Transverse colon (tissue), 4 donors: ENCODE measurements at places on chromosomes 6 and 20. TPM values are rescaled to one million over a fixed set of nuclear protein-coding genes. Genes with fewer than 3 reads are reported as not detected.

- no peak for DNase-seq
Measured at GRCh38 chr20:33852626-33853506, 41.7 kb downstream of the CHMP4B start.

DNA sequence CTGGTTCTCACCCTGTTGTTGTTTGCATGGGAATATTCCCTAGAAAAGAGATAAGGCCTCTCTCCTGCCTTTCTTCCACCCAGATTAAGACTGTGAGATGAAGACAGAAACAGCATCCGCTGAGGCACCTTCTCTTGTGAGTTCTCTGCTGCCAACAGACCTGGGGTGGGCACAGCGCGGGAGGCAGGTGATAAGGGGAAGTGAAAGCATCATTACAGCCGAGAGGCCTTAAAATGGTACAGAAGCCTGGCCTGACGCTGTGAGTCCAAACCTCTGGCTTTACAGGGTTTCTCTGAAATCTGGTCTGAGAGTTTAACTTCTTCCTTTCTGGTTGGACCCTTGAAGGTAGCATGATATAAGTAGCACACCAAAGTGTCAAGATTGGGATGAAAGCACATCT is 21.0 kb upstream of the IYD start:
- no peak for DNase-seq

GRCh38 chr20:4038047-4038459 is 22.7 kb upstream of the RNF24 start:
- DNase-seq, result peak; percentile 67

DNA sequence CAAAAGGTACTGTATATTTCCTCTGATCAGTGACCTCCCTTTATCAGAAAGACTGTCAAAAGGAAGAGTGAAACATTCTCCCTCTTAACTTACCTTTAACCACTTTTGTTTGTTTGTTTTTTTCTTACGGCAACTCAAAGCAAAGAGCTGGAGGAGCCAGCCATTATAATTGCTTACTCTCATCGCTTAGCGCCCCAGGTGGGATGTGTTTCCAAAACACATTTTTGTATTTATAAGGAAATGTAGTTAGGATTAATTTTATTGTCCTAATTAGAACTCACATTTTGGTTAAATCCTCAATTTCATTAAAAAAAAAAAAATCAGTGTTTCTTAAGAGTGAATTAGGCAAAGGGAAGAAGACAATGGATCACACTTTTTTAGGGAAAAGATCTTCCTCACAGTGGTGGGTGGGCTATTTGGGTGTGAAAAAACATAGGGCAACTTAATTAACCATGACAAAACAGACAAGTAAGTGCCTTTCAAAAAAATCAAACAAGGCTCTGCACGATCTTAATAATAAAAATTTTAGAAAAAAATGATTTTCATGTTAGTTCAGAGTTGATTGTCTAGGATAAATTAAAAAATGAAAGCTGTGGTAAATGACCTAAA is 1.2 kb upstream of the PHACTR2 start:
- no peak for DNase-seq

GABRR2 gene
- total RNA-seq, result 1.1 TPM

DNA sequence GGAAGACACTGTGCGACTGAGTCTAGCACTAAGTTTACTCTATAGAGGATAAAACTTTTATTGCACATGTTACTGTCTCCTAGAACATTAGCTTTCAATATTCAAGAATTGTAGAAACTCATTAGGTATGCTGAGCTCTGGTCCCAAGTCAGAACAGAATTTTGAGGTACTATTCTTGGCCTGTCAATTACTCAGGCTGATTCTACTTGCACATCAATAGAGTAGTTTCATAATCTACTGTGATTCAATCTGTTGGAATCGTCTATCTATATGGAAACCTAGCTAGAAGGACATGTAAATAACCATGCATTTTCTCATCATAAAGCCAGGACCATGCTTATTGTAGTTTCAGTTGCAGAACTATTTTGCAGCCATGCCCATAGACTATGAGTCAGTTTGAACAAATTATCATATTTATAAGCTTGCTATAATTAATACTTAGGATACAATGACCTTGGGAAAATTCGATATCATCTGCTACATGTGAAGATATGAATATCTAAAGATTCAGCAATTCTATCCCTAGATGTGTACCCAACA is 41.6 kb downstream of the FLRT3 start:
- DNase-seq, result no peak

GRCh38 chr6:37241131-37241530 is 16.4 kb upstream of the TBC1D22B start:
- DNase-seq, result no peak

GRCh38 chr6:16136621-16137450 is 8.0 kb downstream of the MYLIP start:
- DNase-seq, result no peak

WFDC5 gene
- total RNA-seq, result not detected

- DNase-seq, result no peak
Measured at GRCh38 chr6:148967011-148967520, 220.2 kb downstream of the UST start.

TINAG gene
- total RNA-seq, result 46.2 TPM

- no peak for DNase-seq
Measured at GRCh38 chr6:108669673-108670072, 109.0 kb downstream of the FOXO3 start.

- DNase-seq, result no peak
Measured at GRCh38 chr6:52115145-52115741, 27.8 kb upstream of the PKHD1 start.

DNA sequence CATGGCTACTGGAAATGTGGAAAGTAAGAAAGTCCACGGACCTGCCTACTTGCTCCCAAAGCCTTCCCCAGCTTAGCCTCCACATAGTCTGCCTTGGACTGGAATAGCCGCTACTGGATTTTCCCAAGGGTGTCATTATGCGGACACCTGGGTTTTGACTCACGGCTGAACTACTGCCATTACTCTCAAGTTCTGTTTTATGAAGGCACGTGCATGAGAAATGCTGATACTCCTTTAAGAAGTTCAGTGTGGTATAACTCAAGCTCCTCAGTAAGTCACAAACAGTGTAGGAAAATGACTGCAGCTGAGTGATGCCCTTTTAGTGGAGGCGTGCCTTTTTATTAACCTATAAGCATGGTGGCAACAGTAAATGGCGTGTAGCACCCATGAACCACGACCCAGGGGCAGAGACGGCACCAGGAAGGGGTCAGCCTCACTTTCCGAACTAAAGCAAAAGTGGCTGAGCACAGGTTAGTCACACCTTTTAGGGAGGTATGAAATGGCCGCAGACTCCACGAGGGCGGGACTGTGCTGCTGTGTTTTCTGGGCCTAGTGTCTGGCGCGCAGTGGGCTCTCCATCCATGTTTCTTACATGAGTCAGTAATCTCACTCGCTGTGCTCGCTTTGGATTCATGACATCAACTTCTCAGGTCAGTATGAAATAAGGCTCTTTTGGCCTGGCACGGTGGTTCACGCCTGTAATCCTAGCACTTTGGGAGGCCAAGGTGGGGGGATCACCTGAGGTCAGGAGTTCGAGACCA is 23.9 kb downstream of the PSMG4 start:
- DNase-seq, result peak; percentile 3

SLC17A2 gene
- not detected for total RNA-seq

SNX14 gene
- 27.3 TPM for total RNA-seq

TLDC2 gene
- 23.2 TPM for total RNA-seq

GRCh38 chr6:151721146-151721545 is 86.3 kb upstream of the ESR1 start:
- no peak for DNase-seq

DNA sequence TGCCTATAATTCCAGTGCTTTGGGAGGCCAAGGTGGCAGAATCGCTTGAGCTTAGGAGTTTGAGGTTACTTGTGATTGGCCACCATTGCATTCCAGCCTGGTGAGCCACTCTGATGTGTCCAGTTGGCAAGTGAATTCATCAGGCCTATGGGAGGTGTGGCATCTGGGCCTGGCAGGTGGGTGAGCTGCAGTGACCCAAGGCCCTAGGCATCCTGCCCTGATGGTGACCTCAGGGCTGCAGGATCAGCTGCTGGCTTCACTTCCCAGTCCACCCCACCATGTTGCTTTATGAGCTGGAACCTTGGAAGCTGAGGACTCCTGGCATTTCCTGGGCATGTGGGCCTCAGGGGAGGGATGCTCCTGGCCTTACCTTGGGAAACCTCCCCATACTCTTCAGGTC is 20.5 kb downstream of the RSPH9 start:
- DNase-seq, result no peak

GRCh38 chr6:41373627-41373918 is 38.2 kb downstream of the NCR2 start:
- no peak for DNase-seq

- DNase-seq, result no peak
Measured at GRCh38 chr20:4350096-4350495, 334.7 kb upstream of the RNF24 start.

DNA sequence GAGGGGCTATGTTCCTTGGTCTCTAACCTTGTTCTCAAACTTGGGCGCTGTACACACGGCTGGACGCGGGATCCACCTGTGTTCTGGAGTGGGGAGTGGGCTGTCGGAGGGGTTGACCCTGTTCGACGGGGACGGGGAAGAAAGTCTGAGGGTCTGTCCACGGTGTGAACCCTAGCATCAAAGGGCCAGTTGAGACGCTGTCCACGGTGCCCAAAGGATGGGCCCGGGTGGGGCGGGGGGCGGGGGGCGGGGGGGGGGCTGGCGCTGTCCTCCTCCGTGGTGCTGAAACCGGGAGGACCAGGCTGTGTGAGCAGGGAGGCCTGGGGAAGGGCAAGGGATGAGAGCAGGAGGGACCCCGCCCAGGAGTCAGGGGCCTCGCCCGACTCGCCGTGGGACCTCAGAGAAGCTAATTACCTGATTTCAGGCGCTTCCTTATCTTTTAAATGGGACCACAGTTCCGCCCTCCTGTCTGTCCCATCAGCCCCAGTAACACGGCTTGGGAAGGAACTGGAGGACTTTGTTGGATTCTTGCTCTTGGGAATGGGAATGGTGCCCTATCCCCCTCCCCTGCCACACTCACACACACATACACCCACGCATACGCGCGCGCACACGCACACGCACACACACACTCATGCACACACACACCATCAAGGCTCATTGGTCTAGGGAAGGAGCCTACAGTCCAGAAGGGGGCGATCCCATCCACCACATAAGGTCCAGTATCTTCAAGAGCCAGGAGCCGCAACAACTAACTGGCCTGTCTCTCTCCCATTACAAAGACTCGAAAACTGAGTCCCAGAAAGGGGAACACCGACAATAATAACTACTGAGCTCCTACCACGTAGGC is 1.0 kb upstream of the VSTM2L start:
- no peak for DNase-seq

- DNase-seq, result no peak
Measured at GRCh38 chr6:47483853-47484546, 6.4 kb downstream of the CD2AP start.

- no peak for DNase-seq
Measured at GRCh38 chr20:23151885-23152284, 65.8 kb upstream of the CD93 start.

GRCh38 chr20:59402681-59403080 is 102.3 kb downstream of the EDN3 start:
- DNase-seq, result no peak

DNA sequence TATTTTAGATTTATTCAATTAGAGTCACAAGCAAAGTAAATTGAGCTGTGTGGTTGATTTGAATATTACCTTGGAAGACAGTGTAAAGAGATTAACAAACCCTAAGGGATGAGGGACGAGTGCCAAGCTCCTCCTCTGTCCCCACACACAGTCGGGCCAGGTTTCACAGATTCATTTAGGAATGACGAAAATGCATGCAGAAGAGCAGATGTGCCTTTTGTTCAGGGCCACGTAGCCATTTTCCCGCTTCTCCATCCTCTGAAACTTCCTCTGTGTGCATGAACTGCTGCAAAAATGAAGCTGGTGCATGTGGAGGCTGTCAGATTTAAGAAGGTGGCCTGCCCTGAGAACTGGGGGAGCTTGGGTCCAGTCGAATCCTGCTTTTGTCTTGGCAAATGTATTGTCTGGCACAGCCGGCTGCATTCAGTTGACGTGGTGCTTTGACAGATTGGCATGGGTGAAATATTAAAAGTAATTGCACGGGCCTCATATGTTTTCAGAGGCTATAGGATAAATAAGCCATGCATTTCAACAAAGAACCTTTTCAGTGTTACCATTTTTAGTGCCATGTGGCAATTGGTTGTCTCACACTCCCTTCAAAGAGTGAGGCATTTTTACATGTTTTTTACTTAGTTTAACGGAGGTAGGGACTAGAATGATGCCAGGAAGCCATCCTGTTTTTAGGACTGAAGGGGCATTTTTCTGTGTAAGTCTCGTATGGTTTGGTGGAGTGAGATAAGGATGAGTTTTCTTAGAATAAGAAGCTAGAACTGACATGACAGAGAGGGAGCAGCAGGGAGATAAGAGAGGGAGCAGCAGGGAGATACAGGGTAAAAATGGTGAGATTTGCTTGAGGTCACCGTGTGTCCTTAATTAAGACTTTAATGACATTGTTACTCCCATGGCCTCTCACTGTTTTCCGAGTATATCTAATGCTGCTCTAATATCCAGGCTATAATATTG is 361.1 kb downstream of the NRN1 start:
- no peak for DNase-seq

GRCh38 chr6:26594131-26594498 is 2.6 kb upstream of the ABT1 start:
- DNase-seq, result no peak

NMBR gene
- not detected for total RNA-seq

GRCh38 chr6:27591699-27592480 is 119.0 kb upstream of the ZNF184 start:
- no peak for DNase-seq

DNA sequence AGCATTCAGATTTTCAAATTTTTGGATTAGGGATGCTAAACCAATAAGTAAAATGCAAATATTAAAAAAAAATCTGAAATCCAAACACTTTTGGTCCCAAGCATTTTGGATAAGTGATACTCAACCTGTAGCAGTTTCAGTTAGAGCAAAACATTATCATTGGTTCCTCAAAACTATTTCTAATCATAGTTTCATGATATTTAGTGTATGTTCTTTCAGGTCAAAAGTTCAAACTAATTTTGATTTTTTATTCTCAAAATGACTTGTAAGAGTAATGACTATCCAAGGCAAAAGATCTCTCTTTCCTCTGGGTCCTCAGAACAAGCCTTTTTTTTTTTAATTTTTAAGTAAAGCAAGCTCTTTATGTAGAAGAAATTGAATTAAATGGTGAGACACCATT is 64.0 kb upstream of the TFB1M start:
- DNase-seq, result no peak

- DNase-seq, result no peak
Measured at GRCh38 chr6:87705070-87705691, 3.1 kb upstream of the AKIRIN2 start.

GMPR gene
- total RNA-seq, result not detected

TCF15 gene
- total RNA-seq, result not detected

GRCh38 chr6:163416557-163417253 is 2.2 kb downstream of the QKI start:
- peak; percentile 39 for DNase-seq

C6orf52 gene
- total RNA-seq, result not detected

BTBD9 gene
- 31.0 TPM for total RNA-seq

- DNase-seq, result no peak
Measured at GRCh38 chr20:59160389-59161115, 3.1 kb upstream of the ZNF831 start.

GTSF1L gene
- not detected for total RNA-seq

GRCh38 chr6:117165911-117166499 is 99.4 kb upstream of the VGLL2 start:
- no peak for DNase-seq

FNDC11 gene
- total RNA-seq, result not detected
